Activated CD4-positive, alpha-beta T cell treated with anti-CD3 and anti-CD28 coated beads for 1 hour (primary cell): ENCODE measurements at places on chromosomes 16 and 17.

- no peak for DNase-seq
Measured at GRCh38 chr16:4862639-4863038, 15.4 kb downstream of the UBN1 start.

DNA sequence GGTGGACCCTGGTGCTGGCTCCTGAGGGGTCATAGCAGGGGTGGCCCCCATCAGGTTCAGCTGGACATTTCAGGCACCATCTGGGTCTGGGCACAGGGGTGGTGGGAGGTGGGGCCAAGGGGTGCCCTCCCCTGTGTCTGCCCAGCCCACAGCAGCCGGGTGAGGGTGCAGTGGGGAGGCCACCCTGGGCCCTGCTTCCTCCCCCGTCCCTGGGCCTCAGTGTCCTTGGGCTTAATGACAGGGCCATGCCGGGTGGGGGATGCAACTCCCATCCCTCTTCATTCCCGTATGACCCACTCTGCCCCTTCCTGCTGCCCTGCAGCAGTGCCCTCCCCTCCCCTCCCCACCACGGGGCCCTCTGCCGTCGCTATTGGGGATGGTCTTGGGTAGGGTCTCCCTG is 10.7 kb downstream of the CPNE7 start:
- DNase-seq = no peak

DNA sequence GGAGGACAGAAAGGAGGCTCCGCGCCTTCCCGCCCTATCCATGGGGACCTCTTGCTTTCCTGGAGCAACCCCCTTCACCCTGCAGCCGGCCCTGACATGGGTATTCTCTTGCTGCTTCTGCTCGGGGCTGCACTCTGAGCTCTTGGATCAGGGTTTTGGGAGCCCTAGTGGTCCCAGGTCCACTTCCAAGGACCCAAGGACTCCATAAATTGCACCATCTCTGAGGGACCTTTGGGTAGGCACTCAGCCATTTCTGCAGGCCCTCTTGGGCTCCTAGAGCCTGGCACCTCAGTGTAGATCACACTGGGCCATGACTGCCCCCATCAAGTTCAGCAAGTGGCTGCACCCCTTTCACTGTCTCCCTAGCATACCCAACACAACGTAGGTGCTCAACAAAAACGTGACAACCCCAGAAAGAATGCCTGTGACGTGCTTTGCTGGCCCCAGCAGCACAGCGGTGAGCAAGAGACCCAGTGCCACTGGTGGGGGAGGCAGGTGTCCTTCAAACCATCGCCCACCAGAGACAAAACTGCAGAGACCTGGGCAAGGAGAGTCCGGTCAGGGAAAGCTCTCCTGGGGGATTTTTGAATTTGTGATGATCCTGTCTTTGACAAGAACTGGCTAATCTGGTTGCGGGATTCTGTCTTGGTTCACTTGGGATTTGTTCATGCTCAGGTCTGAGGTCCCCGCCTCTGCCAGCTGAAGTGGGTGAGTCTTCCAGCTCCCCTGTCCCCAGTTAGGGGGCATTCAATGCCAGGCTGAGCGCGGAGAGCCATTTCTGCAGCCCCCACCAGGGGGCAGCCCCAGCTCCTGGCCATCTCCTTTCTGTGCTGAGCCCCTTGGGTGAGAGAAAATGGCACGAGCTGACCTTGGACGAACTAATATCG is 2.5 kb upstream of the RAB11FIP4 start:
- no peak for DNase-seq

GRCh38 chr17:7862692-7863437 is 5.1 kb downstream of the CYB5D1 start:
- no peak for DNase-seq

DNA sequence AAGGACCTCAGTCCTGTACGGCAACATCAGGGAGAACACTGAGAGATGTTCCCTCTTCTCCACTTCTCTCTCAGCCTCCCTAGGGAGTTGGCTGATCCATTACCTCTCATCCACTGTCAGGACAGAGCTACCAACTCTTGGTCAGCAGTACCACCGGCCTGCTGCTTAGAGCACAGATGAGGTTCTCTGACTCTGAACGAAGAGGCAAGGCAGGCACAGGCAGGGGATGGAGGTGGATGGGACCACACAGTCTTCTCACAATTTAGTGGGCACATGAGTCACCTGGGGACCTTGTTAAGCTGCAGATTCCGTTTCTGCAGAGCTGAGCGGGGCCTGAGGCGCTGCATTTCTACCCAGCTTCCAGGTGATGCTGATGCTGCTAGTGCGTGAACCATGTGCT is 128.6 kb upstream of the CCL2 start:
- no peak for DNase-seq

DNA sequence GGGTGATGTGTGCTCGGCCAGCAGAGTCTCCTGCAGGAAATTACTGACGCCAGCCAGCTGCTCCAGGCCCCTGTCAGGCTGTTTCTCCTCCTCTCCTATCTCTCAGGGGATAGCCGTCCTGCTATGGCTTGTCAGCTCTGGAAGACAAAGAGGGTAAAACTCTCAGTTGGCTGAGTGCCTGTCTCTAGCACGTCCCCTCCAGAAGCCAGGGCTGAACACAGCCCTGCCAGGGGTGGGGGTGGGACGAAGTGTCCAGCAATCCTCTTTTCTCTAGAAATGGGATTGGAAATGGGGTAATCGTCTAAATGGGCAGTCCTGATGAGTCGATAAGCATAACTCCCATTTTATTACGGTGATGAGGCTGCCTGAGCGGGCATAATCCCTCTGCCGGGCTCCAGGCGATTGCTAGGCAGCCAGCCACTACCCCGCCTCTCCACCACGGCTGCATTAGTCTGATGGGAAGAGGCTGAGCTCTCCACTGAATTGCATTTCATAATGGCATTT is 89.1 kb upstream of the GNAO1 start:
- DNase-seq = no peak

GRCh38 chr17:9001559-9001958 is 19.8 kb upstream of the NTN1 start:
- no peak for DNase-seq

DNA sequence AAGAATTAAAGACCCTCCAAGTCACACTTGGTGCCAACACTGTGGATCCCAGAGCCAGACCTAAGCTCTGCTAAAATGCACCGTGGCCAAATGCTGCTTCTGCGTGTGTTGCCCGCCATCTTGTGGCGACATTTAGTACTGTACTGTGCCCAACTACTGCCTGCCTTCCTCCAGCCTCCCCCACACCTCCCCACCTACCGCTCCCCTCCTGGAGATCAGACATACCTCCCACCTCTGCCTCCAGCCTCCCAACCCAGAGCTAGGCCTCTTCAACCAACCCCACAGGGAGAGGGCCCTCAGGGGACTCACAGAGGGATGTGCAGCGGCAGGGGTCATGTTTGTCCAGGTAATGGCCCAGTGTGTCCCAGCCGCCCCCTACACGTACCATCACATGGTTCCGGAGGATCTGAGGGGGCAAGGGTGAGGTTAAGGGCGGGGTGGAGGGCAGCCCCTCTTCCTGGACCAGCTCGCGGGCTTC is 5.5 kb downstream of the GAS2L2 start:
- peak; percentile 65 for DNase-seq

- DNase-seq = no peak
Measured at GRCh38 chr17:7613769-7614424, 800 bp downstream of the FXR2 start.
